ENCODE measurements at places on chromosomes 7 and 10.

DNA sequence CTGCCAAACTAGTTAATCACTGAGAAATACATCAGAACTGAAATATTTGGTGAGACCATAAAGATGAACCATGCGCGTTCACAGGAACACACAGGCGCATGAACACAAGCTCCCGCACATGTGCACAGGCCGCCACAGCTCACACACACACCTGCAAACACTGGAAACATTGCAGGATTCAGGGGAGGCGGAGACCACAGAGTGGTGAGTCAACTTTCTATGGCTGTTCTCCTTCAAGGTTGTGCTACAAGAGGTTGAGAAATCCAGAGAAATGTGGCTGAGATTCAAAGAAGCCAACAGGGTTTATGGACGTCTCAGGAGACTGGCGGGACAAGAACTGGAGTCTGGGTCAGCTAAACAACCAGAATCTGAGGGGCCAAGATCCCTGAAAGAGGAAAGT lies 17.8 kb downstream of the ESYT2 start:
- H3K36me3 ChIP-seq, result peaks cover 24% of the 10 kb centered on the region
- DNase-seq, result no peak
- H3K4me1 ChIP-seq, result peaks cover 27% of the 10 kb centered on the region

DNA sequence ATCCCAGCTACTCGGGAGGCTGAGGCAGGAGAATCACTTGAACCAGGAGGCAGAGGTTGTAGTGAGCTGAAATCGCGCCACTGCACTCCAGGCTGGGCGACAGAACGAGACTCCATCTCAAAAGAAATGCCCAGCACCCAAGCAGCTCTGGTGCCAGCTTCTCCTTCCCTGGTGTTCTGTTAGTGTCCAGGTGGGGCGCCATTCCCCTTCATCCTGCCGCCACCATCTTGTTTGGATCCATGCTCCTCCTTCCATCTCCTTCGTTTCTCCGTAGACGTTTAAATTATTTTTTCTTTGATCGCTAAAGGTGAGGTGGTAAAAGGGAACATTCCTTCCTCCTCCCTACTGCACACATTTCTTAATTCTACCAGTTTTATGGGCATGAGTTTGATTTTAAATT lies 30.3 kb downstream of the PROSER2 start:
- no peak overlapping the region for H3K4me3 ChIP-seq
- no peak for DNase-seq
- H3K27me3 ChIP-seq, result no peaks in the 10 kb centered on the region
- no peak overlapping the region for H3K27ac ChIP-seq

GRCh38 chr10:86699991-86700840 lies 31.9 kb downstream of the LDB3 start:
- no peaks in the 10 kb centered on the region for H3K36me3 ChIP-seq
- H3K4me1 ChIP-seq, result no peaks in the 10 kb centered on the region
- H3K27ac ChIP-seq, result no peak overlapping the region
- H3K27me3 ChIP-seq, result peaks cover 5% of the 10 kb centered on the region
- no peak overlapping the region for H3K4me3 ChIP-seq

GRCh38 chr10:112509558-112510291 lies 62.7 kb downstream of the VTI1A start:
- no peak overlapping the region for H3K4me3 ChIP-seq
- no peak overlapping the region for H3K27ac ChIP-seq

DNA sequence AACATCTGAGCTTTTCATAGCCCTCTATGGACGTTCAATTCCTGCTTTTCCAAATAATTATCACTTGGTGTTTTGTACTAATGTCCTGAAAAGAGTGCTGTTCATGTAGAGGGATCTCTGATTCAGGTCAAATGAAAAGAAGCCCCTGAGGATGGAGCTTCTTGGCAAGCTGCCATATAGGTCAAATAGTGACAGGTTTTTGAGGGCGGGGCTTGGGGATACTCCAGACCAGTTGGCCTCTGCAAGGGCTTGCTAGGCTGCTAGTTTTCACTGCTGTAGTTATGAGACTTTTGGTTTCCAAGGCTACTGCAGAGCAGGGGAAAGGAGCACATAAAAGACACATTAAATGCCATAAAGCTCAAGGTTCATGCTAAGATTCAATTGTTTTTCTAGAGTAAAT lies 257.2 kb upstream of the CACNA2D1 start:
- no peaks in the 10 kb centered on the region for H3K36me3 ChIP-seq
- H3K4me1 ChIP-seq, result no peaks in the 10 kb centered on the region
- no peak overlapping the region for H3K27ac ChIP-seq
- DNase-seq, result no peak

- DNase-seq, result no peak
- peaks cover 14% of the 10 kb centered on the region for H3K27me3 ChIP-seq
- H3K4me3 ChIP-seq, result no peak overlapping the region
These were observed 21.0 kb downstream of the DOCK4 start for GRCh38 chr7:112185005-112185834.

DNA sequence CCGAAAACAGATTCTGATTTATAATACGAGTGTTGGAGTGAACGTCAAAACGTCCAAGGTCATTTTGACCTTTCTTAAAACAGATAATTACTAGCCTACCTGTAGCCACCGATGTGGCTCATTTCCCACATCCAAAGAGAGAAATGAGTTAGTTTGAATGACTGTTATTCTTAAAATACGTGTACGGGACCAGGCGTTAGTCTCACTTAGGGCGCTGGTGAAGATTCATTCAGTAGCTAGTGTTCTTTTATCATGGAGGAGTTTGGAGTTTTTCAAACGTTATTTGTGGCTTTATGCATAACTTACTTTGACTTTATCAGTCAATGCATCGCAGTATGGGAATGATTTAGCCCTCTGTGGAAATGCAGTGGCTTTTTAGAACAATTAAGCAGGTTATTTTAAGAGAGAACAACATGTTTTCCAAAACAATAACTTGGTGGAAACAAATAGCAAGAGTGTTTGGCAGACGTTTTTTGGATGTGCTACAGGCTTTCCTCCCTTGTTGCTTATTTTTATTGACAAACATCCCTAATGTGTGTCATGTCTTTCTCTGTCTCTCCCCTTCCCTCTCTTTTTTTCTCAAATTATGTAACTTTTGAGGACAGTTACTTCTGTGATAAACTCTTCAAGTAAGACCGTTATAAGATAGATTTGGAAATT lies 1.6 kb downstream of the BICC1 start:
- H3K27me3 ChIP-seq, result peaks cover 22% of the 10 kb centered on the region
- H3K4me1 ChIP-seq, result peaks cover 14% of the 10 kb centered on the region
- no peaks in the 10 kb centered on the region for H3K36me3 ChIP-seq
- H3K27ac ChIP-seq, result no peak overlapping the region

DNA sequence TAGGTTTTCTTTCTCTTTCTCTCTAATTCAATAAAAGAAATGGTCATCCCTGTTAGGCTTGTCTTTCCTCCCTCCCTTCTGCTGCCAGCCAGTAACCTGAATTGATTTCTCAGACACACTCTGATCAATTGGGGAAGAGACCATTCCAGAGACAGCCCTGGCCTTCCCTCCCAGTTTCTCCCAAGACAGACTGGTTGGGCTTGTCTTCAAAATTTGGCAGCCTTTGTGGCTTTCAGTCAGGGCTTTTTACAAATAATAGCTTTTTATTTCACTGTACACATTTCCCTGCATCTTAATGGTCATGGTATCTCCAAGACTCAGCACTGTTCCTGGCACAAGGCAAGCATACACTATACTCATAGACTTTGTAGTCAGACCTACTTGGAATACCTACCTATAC lies 33.9 kb downstream of the BCAP29 start:
- H3K4me3 ChIP-seq, result no peak overlapping the region
- no peak overlapping the region for H3K27ac ChIP-seq
- peaks cover 14% of the 10 kb centered on the region for H3K36me3 ChIP-seq
- DNase-seq, result no peak
- no peaks in the 10 kb centered on the region for H3K27me3 ChIP-seq
- H3K4me1 ChIP-seq, result no peaks in the 10 kb centered on the region

GRCh38 chr10:110207011-110207804 lies at the start of gene MXI1:
MXI1 (plus strand) TSS chr10:110207605; CDS start chr10:110207809, 204 bp downstream.
- peaks cover 25% of the 10 kb centered on the region for H3K27me3 ChIP-seq
- H3K27ac ChIP-seq, result peak within 1 kb of the TSS; percentile 85
- H3K4me1 ChIP-seq, result peaks cover 28% of the 10 kb centered on the region
- peak within 1 kb of the TSS; percentile 94 for H3K4me3 ChIP-seq

- H3K4me1 ChIP-seq, result no peaks in the 10 kb centered on the region
- DNase-seq, result no peak
- H3K4me3 ChIP-seq, result no peak overlapping the region
- H3K27me3 ChIP-seq, result peaks cover 18% of the 10 kb centered on the region
- H3K27ac ChIP-seq, result no peak overlapping the region
These were observed 283.6 kb downstream of the ADRA2A start for GRCh38 chr10:111360260-111360925.

- no peaks in the 10 kb centered on the region for H3K36me3 ChIP-seq
- peaks cover 16% of the 10 kb centered on the region for H3K27me3 ChIP-seq
- H3K4me1 ChIP-seq, result peaks cover 21% of the 10 kb centered on the region
- H3K27ac ChIP-seq, result no peak overlapping the region
- H3K4me3 ChIP-seq, result no peak overlapping the region
These were observed 238.0 kb upstream of the INHBA start for GRCh38 chr7:41940760-41941343.

DNA sequence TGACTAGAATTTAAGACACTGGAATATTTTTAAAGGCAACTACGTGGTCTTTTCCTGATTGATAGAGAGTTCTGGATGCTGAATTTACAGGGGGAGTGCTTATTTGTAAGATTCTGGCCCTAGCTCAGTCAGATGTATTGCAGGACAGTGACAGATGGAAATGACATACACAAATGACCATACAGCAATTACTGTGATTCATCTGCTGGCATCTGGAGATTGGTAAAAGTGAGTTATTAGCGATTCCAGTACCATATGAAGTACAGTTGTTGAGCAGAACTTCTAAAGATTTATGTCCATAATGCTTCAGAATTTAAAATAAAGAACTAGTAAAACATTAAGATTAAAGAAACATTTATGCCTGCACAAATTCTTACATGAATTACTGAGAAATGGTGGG lies 243.2 kb downstream of the CRPPA start:
- no peak overlapping the region for H3K27ac ChIP-seq
- no peaks in the 10 kb centered on the region for H3K36me3 ChIP-seq
- no peak for DNase-seq
- no peaks in the 10 kb centered on the region for H3K4me1 ChIP-seq
- no peak overlapping the region for H3K4me3 ChIP-seq
- H3K27me3 ChIP-seq, result no peaks in the 10 kb centered on the region

DNA sequence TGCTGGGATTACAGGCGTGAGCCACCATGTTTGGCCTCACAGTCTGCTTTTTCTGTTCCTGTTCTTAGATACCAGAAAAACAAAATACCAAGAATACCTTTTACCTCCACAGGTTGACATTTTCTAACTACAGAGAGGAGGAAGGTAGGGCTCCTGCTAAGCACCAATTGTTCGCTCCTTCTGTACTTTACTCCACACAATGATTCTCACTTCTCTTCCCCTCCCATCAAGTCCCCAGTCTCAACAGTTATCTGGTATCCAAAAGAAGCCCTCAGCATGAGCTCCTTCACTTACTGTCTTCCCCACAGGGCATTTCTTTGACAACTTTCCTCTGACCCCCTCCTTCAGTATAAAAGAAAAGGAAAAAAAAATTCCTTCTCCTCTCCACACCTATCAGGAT lies 47.7 kb upstream of the ZNF800 start:
- peaks cover 25% of the 10 kb centered on the region for H3K27me3 ChIP-seq
- no peak overlapping the region for H3K4me3 ChIP-seq
- H3K27ac ChIP-seq, result no peak overlapping the region
- H3K4me1 ChIP-seq, result no peaks in the 10 kb centered on the region

- no peak for DNase-seq
- peaks cover 45% of the 10 kb centered on the region for H3K36me3 ChIP-seq
- H3K4me3 ChIP-seq, result peak overlapping the region; percentile 94
- H3K4me1 ChIP-seq, result peaks cover 38% of the 10 kb centered on the region
- peak overlapping the region; percentile 94 for H3K27ac ChIP-seq
These were observed 688 bp downstream of the ORAI2 start for GRCh38 chr7:102434039-102434486.

DNA sequence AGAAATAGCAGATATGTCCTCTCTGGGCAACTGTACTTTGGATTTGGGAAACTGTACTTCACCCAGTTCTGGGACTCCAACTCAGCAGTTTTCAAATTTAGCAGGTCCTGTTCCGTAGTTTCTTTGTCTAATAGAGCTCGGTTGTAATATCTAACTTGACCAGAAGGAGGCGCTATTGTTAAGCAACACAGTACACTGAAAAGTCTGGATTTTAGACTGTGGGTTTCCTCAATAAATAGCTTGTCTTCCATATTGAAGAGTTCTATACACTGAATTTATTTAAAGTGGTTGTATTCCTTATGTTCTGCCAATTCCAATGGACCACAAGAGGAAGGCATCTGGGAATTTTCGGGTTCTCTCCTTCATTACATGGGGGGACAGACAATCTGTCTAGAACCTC lies 39.8 kb downstream of the ELFN1 start:
- peaks cover 20% of the 10 kb centered on the region for H3K27me3 ChIP-seq
- no peak for DNase-seq
- peaks cover 4% of the 10 kb centered on the region for H3K36me3 ChIP-seq
- no peak overlapping the region for H3K4me3 ChIP-seq
- H3K27ac ChIP-seq, result no peak overlapping the region

GRCh38 chr7:48089046-48090003 lies at the start of gene UPP1:
UPP1 (plus strand) TSS chr7:48089265; CDS start chr7:48094784, 5,519 bp downstream.
- peak within 1 kb of the TSS; percentile 92 for H3K4me3 ChIP-seq
- H3K36me3 ChIP-seq, result peaks cover 14% of the 10 kb centered on the region
- peaks cover 4% of the 10 kb centered on the region for H3K27me3 ChIP-seq
- peak; percentile 85 for DNase-seq
- H3K4me1 ChIP-seq, result peaks cover 58% of the 10 kb centered on the region

DNA sequence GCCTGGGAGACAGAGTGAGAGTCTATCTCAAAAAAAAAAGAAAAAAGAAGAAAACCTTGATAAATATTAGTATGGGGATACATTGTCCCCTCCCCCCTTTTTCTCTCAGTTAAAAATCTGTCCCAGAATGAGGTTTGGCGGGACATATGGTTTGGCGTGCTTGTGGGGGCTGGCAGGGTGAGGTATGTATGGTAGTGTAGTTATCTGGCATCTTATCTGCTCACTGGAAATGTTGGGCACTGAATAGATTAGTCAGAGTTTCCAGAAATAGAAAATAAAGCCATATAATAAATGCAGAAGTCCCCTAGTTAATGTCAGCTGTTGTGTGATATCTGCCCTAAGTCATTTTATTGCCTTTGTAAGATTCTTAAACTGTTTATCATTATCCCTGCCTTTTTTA lies 397.5 kb upstream of the GALNT17 start:
- peaks cover 31% of the 10 kb centered on the region for H3K4me1 ChIP-seq
- no peaks in the 10 kb centered on the region for H3K27me3 ChIP-seq
- peaks cover 8% of the 10 kb centered on the region for H3K36me3 ChIP-seq
- peak overlapping the region; percentile 17 for H3K27ac ChIP-seq

GRCh38 chr10:119413093-119413453 lies 129.4 kb downstream of the RGS10 start:
- no peak for DNase-seq
- no peaks in the 10 kb centered on the region for H3K27me3 ChIP-seq
- no peak overlapping the region for H3K27ac ChIP-seq
- peaks cover 13% of the 10 kb centered on the region for H3K4me1 ChIP-seq

DNA sequence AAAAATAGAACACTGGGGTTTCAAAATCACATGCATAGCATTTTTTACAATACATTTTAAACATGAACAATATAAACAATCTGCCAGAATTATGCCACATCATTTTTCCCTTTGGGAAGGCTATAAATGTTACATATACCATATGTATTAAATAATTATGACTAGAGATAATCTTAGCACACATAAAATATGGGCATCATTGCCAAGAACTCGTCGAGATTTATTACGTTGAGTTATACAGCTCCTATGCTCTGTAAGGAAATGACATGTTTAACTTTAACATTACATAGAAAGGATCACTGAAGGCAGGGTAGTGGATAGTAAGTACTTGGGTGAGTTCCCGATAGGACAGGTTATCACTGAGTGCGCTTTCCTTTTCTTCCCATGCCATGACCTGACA lies 267.8 kb downstream of the PARD3 start:
- H3K36me3 ChIP-seq, result no peaks in the 10 kb centered on the region
- H3K27me3 ChIP-seq, result no peaks in the 10 kb centered on the region
- no peak overlapping the region for H3K4me3 ChIP-seq
- no peak overlapping the region for H3K27ac ChIP-seq
- no peaks in the 10 kb centered on the region for H3K4me1 ChIP-seq

Measured in stimulated activated naive B cell treated with anti-CD40 and anti-IgM and Interleukin-4, amounts not matched to agents 10 μg/mL and 1 μg/mL and 100 μg/mL, for 72 hours (primary cell).